Mammary microvascular endothelial cell (primary cell): ENCODE measurements at places on chromosomes 5 and 9. TPM values are rescaled to one million over a fixed set of nuclear protein-coding genes. Genes with fewer than 3 reads are reported as not detected.

The CTNND2 gene
- total RNA-seq, result not detected in 2 replicates

The NXNL2 gene
- 0.33 TPM in 1 of 2 replicates, not detected in the other for total RNA-seq

The MEF2C gene
- total RNA-seq, result 48.6 and 71.6 TPM in 2 replicates

The HAVCR2 gene
- total RNA-seq, result not detected in 2 replicates

The LHX6 gene
- total RNA-seq, result 16.9 and 17.3 TPM in 2 replicates

The GRXCR2 gene
- not detected in 2 replicates for total RNA-seq

The SMIM32 gene
- total RNA-seq, result not detected in 2 replicates

The C9orf72 gene
- 6.5 and 8.5 TPM in 2 replicates for total RNA-seq

The PCDHB12 gene
- 0.05 and 0.13 TPM in 2 replicates for total RNA-seq

The RLN2 gene
- 0.74 TPM in 1 of 2 replicates, not detected in the other for total RNA-seq

The CBY3 gene
- total RNA-seq, result not detected in 2 replicates

The SPINK7 gene
- not detected in 2 replicates for total RNA-seq

The STING1 gene
- 82.1 and 120 TPM in 2 replicates for total RNA-seq

The CCDC192 gene
- total RNA-seq, result not detected in 2 replicates

The IL13 gene
- total RNA-seq, result not detected in 2 replicates

The SOHLH1 gene
- 0.34 TPM in 1 of 2 replicates, not detected in the other for total RNA-seq

The INSL6 gene
- not detected in 2 replicates for total RNA-seq

The SPINK13 gene
- not detected in 2 replicates for total RNA-seq

The ACOT12 gene
- total RNA-seq, result not detected in 2 replicates

The LCN10 gene
- total RNA-seq, result 0.44 TPM in 1 of 2 replicates, not detected in the other

The THBS4 gene
- not detected in 2 replicates for total RNA-seq

The MEGF10 gene
- total RNA-seq, result under 0.01 and 0.15 TPM in 2 replicates

The ARHGEF37 gene
- total RNA-seq, result 3.3 and 5.6 TPM in 2 replicates

The GLRA1 gene
- not detected in 2 replicates for total RNA-seq

The FOXD4L4 gene
- total RNA-seq, result not detected in 2 replicates

The GPRIN1 gene
- total RNA-seq, result 8.8 and 10.0 TPM in 2 replicates

The AHRR gene
- total RNA-seq, result 17.5 and 17.8 TPM in 2 replicates

The FOXD4 gene
- not detected in 2 replicates for total RNA-seq

The ZFP37 gene
- total RNA-seq, result 0.60 and 0.89 TPM in 2 replicates

The WDR38 gene
- total RNA-seq, result 0.15 TPM in 1 of 2 replicates, not detected in the other

The CD72 gene
- not detected in 2 replicates for total RNA-seq

The TXNDC8 gene
- total RNA-seq, result not detected in 2 replicates

The GRM6 gene
- total RNA-seq, result not detected in 2 replicates

The FAT2 gene
- not detected in 2 replicates for total RNA-seq

The MUSK gene
- total RNA-seq, result not detected in 2 replicates

The LVRN gene
- not detected in 2 replicates for total RNA-seq

The IFNK gene
- total RNA-seq, result not detected in 2 replicates

The CNOT8 gene
- 48.3 and 66.4 TPM in 2 replicates for total RNA-seq

The C9orf50 gene
- total RNA-seq, result 0.47 TPM in 1 of 2 replicates, not detected in the other

The PCDHGB2 gene
- 2.9 and 3.3 TPM in 2 replicates for total RNA-seq

The PCDHA3 gene
- 0.20 TPM in 1 of 2 replicates, not detected in the other for total RNA-seq
